ENCODE measurements at places on chromosomes 6 and 20.

- no peak for DNase-seq
Measured at GRCh38 chr6:53717566-53717965, 52.0 kb upstream of the KLHL31 start.

- DNase-seq: no peak
Measured at GRCh38 chr6:163620670-163621330, 206.3 kb downstream of the QKI start.

- no peak for DNase-seq
Measured at GRCh38 chr6:142653710-142654420, 291.1 kb downstream of the HIVEP2 start.

DNA sequence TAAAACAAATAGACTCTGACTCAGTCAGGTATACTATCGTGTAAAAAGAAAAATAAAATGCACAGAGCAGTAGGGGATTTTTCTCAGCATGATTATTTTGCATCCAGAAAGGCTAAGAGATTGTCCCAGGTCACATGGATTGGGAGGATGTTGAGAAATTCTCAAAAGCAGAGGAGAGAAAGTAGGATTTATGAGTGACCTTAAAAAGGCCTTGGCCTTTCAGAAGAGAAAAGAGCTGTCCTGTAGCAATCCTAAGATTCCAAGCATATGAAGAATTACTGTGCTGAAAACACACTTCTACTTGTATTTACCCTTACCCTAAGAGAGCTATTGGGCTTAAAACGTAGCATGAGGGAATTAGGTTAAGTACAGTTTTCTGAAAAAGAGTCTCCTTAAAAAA is 149.7 kb upstream of the ENPP5 start:
- DNase-seq: no peak

GRCh38 chr20:49343246-49343645 is 65.4 kb upstream of the ZNFX1 start:
- DNase-seq: no peak

GRCh38 chr6:17730078-17730704 is 23.5 kb upstream of the NUP153 start:
- DNase-seq: no peak

DNA sequence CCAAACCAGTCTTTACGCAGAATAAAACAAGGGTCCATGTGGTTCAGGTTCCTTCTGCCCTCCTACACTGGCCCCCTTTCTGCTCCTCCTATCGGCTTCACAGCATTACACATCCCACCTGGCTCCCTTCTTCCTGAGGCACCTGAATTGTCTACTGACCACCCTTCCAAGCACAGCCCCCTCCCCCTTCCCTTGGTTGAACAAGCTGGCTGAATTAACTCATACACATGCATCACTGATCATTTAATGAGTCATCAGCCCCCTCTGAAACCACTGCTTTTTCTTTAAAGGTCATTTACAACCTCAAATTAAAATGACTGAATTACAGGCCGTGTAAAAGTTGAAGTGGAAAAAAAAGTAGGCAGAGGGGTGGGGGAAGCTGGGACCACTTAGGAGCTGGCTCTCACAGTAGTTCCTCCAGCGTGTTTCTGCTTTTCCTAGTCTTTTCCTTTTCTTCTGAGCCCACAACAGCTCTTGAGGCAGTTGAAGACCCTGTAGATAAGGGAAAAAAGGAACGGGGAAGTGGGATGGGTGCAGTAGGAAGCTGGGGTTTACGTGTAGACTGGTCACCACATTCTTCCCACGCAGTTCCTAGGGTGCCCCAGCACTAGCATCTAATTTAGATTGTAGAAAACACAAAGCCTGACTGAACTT is 67.6 kb downstream of the FYN start:
- no peak for DNase-seq

DNA sequence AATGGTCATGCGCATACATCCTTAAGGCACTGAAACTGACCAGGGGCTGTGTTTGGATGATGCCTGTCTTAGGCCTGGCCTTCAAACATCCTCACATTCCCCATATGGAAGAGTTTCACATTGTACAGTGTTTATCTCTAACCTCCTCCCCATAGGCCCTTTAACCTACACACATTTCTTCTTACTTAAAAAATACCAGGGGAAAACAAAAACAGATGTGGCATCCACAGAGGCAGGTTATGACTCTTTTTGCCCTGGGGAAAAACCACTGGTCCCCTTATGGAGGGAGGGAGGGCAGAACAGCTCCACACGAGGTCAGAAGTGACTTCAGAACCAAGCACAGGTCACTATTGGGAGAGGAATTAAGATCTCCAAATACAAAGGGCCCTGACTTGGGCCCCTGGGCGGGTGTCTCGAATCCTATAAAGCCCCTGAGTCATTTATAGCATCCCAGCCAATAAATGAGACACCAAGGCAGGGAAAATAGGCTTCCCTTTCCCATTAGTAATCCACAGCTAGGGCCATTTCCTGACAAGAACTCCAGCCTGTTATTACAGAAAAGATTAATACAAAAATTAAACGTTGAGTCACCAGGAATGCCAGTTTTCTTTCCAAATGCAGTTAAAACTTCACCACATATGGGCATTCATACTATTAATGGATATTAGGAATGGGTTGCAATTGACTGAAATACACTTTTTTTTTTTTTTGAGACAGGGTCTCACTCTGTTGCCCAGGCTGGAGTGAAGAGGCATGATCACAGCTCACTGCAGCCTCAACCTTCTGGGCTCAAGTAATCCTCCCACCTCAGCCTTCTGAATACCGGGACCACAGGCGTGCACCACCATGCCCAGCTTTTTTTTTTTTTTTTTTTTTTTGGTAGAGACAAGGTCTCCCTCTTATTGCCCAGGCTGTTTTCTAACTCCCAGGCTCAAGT is 107.2 kb downstream of the ATP9A start:
- no peak for DNase-seq

DNA sequence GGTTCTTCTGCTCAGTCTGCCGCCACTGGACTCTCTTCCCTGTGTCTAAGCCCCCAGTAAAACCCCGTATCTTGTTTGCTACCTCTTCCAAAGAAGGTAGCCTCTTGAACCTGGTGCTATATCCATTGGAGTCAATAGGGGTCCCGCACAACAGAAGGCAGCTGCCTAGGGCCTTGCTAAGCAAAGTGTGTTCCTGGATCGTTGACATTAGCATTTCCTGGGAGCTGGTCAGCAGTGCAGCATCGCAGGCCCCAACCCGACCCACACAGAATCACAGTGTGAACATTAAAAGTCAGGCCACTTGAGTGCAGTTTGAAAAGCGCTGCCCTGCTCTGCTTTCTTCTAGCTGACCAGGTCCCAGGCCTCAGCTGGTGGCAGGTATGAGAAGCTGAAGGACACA is 2.9 kb downstream of the ADA start:
- DNase-seq: no peak

- DNase-seq: no peak
Measured at GRCh38 chr6:54403096-54403495, 94.9 kb downstream of the TINAG start.

DNA sequence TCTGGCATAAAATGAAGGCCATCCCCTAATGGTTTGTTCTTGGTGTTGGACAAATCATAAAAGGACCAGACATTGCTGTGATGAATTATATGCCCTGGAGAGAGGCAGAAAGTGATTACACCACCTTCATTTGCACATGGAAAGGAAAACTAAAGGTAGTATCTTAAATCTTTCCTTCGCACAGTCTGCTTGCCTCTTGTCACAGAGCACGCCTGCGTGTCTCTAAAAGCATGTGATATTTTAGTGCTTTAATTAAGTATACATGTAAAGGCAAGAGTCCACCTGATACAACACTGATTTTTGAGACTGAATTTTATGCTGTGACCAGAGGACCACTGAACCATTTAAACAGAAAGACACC is 28.8 kb upstream of the PLAGL1 start:
- no peak for DNase-seq

DNA sequence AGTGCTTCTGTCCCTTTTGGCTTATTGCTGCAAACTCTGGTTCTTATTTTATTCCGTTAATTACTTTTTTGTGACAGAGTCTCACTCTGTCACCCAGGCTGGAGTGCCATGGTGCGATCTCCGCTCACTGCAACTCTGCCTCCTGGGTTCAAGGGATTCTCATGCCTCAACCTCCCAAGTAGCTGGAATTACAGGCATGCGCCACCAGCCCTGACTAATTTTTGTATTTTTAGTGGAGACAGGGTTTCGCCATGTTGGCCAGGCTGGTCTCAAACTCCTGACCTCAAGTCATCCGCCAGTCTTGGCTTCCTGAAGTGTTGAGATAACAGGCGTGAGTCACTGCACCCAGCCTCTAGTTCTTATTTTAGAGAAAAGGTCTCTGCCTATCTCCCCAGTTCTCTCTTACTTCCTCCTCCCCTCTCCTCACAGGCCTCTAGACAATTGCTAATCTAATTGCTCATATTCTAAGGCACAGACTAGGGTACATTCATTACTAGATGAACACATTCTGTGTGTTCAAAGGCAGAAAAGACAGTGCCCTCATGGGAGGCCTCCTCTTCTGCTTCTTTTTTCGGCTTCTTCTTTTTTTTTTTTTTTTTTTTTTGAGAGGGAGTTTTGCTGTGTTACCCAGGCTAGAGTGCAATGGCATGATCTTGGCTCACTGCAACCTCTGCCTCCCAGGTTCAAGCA is 27.0 kb downstream of the EDEM2 start:
- DNase-seq: no peak

- no peak for DNase-seq
Measured at GRCh38 chr6:137413482-137413881, 80.7 kb downstream of the OLIG3 start.

DNA sequence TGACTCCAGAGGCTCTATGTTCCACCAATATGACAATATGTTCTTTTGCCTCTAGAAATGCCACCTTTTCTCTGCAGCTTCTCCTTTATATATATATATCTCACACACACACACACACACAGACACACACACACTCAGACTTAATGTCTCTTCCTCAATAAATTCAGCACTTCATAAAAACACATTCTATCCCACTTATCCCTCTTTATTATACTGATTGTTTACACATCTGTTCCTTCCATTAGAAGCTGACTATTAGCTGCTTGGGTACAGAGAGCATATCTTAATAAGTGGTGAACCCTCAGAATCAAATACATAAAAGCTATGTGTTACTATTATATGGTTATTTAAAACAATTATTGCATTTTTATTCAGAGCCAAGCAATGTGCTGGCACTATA is 23.3 kb downstream of the NRSN1 start:
- no peak for DNase-seq

GRCh38 chr6:11294228-11294627 is 61.8 kb upstream of the NEDD9 start:
- no peak for DNase-seq

DNA sequence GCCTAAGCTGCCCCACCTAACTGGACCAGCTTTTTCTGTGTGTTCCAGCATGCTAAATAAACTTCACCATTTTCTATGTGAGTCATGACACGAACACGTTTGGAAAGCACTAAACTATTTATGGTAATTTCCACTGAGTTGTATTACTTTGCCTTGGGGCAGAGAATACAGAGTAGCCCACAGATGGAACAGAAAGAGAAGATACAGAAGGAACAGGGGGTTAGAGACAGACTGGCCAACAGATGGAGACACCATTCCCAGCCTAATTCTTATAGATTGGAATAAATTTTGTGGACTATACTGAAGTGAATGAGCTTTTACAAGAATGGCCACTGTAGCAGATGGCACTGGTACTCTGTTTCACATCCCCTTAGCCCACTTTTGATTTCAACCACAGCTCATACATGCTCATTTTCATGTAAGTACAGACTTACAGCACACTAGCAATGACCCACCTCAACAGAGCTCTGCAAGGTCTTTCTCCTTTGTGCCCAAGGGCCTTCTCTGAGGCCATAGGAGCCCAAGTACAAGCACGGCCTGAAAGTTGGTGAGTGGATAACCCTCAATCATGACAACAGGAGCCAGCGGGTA is 13.1 kb upstream of the NT5DC1 start:
- no peak for DNase-seq

DNA sequence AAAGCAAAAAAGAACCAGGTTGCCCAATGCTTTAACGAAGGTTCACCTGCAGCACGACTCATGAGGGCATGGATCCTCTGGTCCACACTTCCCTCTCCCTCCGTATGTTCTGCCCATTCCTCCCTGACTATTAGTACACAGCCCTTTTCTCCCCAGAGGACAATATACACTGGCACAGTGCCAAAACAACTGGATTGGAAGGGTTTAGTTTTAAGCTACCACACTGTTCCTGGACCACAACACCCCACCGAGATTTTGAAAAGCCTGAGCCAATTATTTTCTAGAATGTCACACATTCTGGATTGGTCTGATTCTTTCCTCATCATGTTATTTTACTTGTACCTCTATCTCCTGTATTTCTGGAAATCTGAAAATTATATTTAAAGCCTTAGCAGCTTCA is 2.9 kb upstream of the AKAP7 start:
- DNase-seq: no peak

DNA sequence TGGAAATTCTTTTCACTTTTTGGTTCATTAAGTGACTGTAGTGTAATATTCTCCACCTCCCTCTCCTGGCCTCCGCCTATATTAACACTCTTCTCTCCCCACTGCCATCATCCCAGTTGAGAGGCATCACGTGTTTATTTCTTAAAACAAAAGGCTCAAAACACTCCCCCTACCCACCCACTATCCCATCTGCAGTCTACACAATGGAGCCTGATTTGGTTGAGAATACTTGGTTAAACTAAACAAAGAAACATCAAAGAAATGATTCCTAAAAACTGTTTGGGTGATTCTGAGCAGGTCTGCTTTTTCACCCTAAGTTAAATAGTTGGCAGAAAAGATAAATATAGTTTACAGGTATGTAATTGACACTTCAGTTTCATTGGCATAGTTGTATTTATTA is 5.9 kb downstream of the TFAP2B start:
- DNase-seq: no peak

- DNase-seq: no peak
Measured at GRCh38 chr6:56689114-56689513, 46.4 kb upstream of the DST start.

GRCh38 chr6:28863604-28864325 is 60.0 kb downstream of the TRIM27 start:
- peak; percentile 46 for DNase-seq

GRCh38 chr20:36062799-36063198 is 91.7 kb upstream of the EPB41L1 start:
- no peak for DNase-seq

- DNase-seq: no peak
Measured at GRCh38 chr20:57620274-57620990, at the start of gene ZBP1. TSS of gene ZBP1 (minus strand) at chr20:57620426. CDS start at chr20:57620295, 131 bp downstream.

GRCh38 chr6:112037783-112038216 is 16.1 kb upstream of the CCN6 start:
- no peak for DNase-seq

- no peak for DNase-seq
Measured at GRCh38 chr6:87908978-87909811, 138.4 kb upstream of the SPACA1 start.

DNA sequence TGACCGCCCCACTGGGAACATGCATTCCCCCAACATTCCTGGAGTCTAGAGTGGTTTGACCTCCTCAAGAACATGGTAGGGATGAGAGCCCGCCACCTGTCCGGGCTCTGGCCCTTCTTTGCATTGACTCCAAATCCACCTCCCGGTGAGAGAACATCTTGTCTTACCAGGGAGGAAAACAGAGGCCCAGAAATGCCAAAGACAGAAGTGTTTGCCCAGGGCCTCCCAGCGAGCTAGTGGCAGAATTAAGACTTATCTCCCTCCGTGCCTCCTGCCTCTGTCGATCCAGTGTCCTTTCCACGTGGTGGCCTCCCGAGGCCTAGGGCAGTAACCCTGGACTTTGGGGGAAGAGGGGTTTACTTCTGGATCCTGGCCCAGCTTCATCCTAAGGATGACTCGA is 134.8 kb downstream of the JPH2 start:
- no peak for DNase-seq

GRCh38 chr6:78831492-78831891 is 35.9 kb upstream of the IRAK1BP1 start:
- DNase-seq: no peak

GRCh38 chr6:43913375-43914271 is 143.6 kb downstream of the VEGFA start:
- no peak for DNase-seq

- no peak for DNase-seq
Measured at GRCh38 chr6:131510094-131510493, 62.9 kb upstream of the ARG1 start.

Measured in NCI-H1436 (cell line).